T-cell (primary cell): ENCODE measurements at places on chromosomes 3 and 15. TPM values are rescaled to one million over a fixed set of nuclear protein-coding genes. Genes with fewer than 3 reads are reported as not detected.

DNASE1L3 gene
- total RNA-seq, result 0.30 TPM

LACTB gene
- 12.7 TPM for total RNA-seq

LRIG1 gene
- 47.8 TPM for total RNA-seq

GRCh38 chr3:113148284-113148683 lies 63.1 kb upstream of the BOC start:
- DNase-seq, result no peak

DNA sequence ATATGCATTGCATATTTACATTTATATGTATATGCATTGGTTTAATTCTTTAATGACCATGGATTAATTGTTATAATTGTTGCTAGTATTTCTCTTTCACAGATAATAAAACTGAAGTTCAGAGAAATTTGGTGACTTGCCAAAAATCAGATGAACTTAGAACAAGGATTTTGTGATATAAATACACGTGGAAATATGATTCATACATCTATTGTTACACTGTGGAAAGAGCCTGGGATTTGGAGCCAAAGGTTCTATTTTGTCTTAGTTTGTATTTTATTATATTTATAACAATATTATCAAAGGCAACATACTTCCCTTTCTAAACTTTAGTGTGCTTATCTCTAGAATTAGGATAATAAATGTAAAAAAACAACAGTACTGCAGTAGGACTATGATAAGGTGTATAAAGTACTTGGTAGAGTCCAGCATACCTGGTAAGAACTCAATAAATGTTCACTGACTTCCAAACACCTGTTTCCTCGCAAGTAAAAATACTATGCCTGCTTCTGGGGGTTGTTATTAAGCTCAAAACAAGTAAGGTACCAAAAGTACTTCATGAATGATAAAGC lies 342.9 kb downstream of the THSD4 start:
- no peak for DNase-seq

DNA sequence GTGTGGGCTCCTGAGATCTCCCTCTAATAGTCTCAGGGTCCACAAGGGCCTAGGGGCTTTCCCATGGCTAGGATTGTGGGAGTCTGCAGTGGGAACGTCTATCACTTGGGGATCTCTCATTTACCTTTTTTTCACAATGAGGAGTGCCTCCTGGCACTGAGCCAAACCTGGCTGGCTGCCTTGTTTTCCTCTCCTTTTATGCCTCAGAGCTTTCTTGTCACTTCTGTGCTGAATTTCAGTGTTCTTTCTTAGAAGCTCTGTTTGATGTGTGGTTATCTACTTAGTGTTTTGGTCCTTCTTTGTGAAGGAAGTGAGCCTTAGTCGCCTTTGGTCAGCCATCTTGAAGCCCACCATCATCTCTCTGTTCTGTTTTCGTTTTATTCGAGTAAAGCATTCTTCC lies 33.9 kb downstream of the DOCK3 start:
- no peak for DNase-seq

DNA sequence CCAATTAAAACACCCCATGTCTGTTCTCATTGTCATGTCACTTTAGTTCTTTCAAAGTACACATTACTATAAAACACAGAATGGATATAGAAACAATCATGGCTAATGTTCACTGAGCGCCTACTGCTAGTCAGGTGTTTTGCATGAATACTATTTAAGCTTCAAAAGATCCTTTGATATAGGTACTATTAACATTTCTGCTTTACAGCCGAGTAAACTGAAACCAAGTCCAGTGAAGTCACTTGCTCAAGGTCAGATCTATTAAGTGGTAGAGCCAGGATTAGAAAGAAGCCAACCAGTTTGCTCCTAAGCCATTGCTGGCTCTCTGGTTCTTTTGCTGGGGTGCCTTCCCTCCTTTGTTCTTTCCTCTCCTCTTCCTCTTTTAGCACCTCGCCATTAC lies 32.4 kb upstream of the NMNAT3 start:
- no peak for DNase-seq

DNA sequence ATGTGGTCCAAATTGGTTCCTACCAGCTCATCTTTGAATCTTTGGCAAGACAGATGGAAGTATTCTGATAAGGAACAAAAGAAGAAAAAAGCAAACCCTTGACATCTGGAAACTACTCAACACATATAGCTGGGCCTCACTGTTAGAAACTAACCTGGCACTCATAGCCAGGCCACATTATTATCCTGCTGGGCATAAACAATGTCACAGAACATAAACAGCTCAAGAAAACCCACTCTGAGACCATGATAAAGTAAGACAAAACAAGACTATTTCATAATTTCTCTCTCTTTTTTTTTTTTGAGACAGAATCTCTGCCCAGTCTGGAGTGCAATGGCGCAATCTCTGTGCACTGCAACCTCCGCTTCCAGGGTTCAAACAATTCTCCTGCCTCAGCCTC lies 1093.2 kb downstream of the FHIT start:
- DNase-seq, result no peak

DNA sequence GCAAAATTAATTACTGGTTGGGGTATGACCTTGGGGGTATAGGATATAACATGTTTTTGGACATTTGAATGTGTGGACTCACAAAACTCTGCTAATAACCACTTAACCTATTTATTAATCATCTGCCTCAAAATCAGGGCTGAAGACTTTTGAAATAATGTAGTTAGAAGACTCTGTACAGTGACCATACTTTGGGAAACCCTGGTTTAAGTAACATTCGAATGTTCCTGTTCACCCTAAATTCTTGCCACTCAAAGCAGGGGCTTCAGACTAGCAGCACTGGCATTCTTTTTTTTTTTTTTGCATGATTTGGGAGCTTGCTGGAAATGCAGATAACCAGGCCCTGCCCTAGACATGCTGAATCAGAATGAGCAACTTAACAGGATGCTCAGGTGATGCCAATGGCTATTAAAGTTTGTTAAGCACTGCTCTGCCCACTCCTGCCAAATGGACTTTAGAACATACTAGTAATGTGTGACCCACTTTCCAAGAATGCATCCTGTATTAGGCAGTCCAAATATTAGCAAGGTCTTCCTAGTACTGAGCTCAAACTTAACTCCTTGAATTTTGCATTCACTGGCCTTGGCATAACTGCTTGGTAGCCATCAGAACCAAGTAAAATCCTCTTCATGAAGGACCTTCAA lies 12.7 kb upstream of the ST3GAL6 start:
- DNase-seq, result no peak

GRCh38 chr3:52873433-52874159 lies 23.8 kb downstream of the STIMATE start:
- no peak for DNase-seq

DNA sequence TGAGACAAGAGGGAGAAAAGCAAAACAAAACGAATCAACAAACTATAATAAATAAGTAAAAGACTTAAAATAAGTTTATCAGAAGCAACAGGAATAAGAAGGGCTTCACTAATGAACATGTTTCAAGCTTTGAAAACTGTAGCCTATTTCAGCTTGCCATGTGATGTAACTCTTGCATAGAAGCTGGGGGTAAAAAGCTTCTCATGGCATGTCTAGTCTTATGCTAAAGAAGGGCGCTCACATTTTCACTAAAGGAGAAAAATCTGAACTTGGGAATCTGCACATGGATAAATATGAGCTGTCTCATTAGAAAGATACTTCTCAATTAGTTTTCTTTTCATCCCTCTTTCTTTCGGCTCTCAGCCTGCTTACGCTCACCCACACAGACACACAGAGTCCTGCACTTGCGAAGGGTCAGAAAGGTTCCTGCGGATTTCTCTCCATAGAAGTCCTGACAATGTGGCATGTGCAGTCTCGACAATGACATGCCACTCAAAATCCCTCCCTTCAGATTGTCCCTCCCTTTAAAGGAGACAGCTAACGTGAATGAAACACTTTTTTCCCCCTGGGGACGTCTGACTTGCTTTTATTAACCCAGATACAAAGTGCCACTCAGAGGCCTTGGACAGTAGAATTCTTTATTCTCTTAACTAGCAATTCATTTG lies 568.9 kb upstream of the NR2F2 start:
- DNase-seq, result no peak

DNA sequence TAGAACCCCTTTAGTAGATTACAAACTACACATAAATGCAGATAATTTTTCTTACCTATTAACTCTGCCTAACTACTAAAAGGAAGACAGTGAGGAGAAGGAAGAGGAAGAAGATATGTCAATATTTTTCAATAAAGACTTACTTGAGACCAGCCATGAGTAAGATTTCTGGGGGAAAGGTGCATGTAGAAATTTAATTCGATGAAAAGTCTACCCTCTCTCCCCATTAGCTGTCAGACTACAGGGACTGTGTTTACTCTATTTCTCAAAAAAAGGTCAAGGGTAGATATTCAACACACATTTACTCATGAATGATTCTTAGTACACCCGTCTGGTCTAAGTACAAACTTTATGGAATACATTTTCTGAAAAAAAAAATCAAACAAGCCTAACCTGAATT lies 6.8 kb downstream of the TSPAN3 start:
- no peak for DNase-seq
